Myocyte (in vitro differentiated cells): ENCODE measurements at places on chromosomes 4 and X. TPM values are rescaled to one million over a fixed set of nuclear protein-coding genes. Genes with fewer than 3 reads are reported as not detected.

GRCh38 chr4:151743128-151743854 lies 17.5 kb downstream of the GATB start:
- DNase-seq = no peak

- peak; percentile 51 for DNase-seq
Observed at GRCh38 chr4:184279496-184280061, 61.9 kb upstream of the ENPP6 start.

DNA sequence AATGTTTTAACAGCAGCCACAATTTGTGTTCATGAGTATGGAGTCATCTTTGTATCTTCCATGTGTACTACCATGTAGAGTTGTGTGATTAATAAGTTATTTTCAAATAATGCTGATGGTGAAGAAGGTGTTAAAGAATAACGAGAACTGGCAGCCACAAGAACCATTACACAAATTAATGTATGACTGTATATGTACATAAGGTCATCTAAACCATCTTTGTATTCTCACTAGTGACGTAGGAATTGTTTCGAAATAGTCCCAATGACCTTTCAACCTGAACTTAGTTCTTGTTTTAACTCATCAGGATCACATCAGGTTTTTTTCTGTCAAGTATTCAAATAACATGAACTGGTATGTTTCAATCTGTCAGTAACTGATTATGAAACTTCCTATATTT lies 48.3 kb upstream of the NOCT start:
- DNase-seq = no peak

DNA sequence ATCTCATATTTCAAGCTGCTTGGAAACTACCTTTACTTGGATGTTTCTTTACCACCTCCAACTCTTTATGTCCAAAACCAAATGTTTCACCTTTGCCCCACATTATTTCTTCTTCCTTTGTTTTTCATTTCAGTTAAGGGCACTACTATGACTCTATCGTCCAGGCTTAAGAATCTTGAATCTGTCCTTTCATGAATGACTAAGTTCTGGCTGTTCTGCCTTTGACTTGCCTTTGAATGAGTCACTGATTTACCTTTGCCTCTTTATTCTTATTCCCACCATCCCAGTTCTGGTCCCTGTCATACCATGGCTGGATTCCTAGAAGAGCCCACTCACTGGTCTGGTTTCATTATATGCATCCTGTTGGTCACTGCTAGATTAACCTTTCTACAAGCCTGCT lies 30.6 kb upstream of the PLAC1 start:
- DNase-seq = no peak

DNA sequence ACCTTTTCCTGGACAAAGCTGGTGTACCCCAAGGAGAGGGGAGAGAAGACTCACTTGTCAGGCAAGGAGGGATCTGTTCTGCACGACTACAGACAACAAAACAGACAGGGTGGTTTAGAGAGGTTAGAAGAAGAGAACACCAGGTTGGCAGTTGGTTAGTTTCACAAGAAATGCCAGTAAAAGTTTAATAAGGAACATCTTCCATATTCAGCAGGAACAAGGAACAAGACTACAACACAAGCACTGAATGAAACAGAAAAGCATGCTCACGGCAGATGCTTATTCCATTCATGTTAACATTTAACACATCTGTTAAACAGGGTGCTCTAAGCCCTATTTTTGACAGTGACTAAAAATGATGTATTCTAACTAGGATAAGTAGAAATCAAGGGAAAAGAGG lies 158.2 kb downstream of the WDFY3 start:
- no peak for DNase-seq

- peak; percentile 22 for DNase-seq
Observed at GRCh38 chr4:37719021-37719420, 32.8 kb upstream of the RELL1 start.

- DNase-seq = no peak
Observed at GRCh38 chr4:14125375-14126129, 498.0 kb upstream of the BOD1L1 start.

GRCh38 chrX:107669261-107669660 lies 41.0 kb downstream of the PRPS1 start:
- DNase-seq = no peak

DNA sequence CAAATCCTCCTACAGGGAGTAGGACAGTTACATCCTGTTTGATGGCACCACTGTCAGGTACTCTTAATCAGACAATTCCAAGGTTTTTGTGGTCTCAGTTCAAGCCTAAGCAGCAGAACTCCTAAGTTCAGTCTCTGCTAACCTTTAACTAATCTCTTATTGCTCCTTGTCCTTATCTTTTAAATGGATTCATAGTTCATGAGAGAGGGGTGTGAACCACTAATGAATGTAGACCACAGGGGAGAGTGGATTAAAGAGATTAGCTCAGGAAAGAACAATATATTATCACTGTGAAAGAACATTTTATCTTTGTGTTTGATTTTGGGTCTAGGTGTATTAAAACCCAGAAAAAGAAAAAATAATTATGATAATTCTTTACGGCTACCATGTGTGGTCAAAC lies 168.9 kb downstream of the DCK start:
- DNase-seq = no peak

DNA sequence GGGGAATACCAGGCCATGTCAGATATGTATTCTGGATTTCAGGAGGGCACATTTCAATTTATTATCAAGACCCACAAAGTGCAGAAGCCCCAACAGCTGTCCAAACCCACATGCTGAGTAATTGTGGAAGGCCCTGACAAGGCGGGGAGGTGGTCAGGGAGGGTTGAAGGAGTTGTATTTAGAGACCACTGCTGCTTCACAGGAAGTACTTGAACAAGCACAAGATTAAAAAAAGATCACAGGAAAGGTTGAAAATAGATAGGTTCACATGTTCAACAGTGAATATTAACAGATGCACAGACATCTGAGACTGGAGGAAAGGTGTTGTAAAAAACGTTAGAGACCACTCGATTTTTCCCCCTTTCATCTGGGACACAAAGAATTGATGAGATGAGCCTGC lies 17.9 kb downstream of the ATP8A1 start:
- peak; percentile 46 for DNase-seq

DNA sequence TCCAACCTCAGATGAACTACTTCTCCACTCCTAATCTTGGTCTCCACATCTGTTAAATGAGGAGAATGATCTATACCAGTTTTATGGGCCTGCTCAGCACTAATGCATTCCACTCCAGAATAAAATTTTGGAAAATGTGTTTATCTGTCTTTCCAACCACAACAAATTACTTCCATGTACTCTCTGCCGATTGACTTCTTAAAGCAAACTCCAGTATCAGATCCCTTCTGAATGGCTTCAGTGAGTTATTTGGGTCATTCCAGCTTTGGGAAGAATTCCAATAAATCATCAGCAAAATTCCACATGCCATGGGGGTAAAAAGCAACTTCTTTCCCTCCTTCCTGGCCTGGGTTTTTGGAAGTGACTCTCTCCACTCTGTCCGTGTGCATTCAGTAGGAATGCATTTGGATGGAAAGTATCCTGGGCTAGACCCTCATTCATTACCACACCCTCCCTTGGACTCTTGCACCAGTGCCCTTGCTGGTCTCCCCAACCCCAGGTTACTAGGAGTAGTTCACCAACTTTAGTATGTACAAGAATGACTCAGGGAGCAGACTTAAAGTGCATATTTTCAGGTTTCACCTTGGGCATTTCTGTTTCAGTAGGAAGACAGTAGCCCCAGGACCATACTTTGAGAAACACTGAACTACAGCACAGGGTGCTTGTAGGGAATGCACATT lies 15.4 kb upstream of the ADH6 start:
- no peak for DNase-seq

DNA sequence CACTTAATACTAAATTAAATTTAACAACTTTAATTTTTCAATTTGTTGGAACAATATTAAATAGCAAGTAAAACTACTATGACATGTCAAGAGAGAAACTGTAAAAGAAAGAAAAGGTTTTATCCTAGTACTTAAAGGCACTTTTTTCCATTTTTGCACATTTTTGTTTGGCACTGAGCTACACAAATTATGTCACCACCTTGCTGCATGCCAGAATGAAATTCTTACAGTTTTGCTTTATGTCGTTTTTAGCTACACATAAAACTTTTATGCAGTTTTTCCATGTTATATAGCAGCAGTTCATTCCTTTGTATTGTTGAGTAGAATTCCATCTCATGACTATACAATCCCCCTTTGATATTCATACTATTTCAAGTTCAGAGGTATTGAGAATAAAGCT lies 99.1 kb upstream of the RXFP1 start:
- no peak for DNase-seq

DNA sequence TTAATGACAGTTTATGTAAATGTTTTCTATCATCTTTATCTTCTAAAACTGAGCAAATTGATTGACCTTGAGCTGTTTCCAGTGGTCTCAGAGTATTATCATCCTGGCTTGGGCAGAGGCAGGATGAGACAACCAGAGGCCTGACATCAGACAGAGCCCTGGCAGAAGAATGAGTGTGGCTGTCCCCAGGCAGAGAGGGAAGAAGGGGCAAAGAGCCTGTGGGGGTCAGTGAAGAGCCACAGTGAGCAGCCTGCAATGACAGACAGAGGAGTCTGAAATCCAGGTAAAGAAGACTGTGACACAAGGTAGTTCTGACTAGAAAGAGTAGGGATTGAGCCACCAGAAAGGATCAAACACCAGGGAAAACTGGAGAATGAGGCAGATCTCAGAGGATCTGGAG lies 182.4 kb upstream of the ARSJ start:
- no peak for DNase-seq

DNA sequence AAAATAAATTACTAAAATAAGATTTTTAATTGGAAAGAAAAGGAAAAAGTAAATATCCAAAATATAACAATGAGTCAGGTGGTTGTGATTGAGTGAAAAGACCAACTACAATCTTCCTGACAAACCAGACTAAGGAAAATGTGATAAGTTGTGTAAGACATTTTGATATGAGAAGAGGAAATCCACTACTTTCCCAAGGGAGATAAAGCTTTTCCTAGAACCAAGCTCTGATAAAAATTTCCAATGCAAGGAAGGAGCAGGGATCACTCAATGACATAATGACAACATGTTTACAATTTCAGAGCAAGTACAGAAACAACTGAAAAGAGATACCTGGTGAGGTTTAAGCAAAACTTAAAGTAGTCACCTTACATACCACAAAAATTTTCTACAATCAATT lies 305.1 kb upstream of the RASGEF1B start:
- no peak for DNase-seq

DNA sequence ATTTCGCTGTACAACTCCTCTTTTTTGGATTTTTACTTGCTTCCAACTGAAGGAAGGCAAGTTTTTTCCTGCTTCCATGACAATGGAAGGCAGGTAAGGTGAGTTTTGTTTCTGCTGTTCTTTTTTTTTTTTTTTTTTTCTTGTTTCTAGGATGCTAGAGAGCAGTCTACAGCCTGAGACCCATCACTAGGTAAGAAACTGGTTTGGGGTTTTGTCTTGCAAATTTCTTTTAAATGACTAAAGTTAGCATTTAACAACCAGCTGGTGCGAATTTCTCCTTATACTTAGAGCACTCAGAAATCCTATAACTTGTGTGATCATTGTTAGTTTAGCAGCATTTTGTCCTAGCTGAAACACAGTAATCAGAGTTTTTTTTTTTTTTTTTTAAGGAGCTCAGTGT lies 378.4 kb upstream of the CNKSR2 start:
- DNase-seq = no peak

GRCh38 chrX:55486736-55487135 lies 2.9 kb downstream of the USP51 start:
- DNase-seq = peak; percentile 47

- DNase-seq = no peak
Observed at GRCh38 chr4:132344924-132345828, 803.9 kb upstream of the PCDH10 start.

DNA sequence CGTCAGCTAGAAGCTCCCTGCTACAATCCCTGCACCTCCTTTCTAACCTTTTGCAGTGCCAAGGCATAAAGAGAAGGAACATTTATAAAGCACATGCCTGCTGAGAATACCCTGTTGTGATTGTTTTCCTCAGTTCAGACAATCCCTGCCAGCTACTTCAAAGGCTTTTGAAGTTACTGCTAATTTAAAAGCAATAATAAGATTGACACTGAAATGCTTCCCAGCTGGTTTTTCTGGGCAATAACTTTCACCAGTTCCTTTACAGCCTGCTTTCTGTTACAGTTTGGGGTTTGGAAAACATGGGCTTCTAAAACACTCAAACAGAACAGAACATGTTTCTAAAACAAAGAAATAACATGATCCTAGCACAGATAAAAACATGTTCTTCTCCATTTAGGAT lies 232.3 kb upstream of the CPEB2 start:
- no peak for DNase-seq

DNA sequence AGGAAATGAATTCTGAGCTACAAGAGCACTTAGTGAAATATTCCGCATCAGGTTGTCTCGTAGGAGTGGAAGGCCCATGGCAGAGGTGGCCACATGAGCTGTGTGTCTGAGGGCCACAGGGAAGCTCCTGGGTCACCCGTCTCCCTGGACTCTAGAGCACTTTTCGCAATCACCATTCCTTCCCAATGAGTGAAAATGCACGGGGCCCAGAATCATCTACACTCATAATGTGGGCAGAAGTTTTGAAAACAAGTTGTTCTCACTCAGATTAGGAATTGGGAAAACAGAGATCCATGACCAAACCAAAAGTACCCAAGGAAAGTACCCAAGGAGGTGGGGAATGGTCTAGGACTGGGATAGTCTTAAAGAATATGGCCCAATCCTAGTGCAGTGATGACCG lies 94.4 kb downstream of the SCD5 start:
- DNase-seq = no peak

FHIP1A gene
- total RNA-seq = 1.2 and 9.9 TPM in 2 replicates

ARHGAP6 gene
- total RNA-seq = 16.8 and 18.1 TPM in 2 replicates

RBM41 gene
- total RNA-seq = 9.5 and 12.6 TPM in 2 replicates

SPANXA1 gene
- total RNA-seq = not detected in 2 replicates

MAP7D3 gene
- 11.0 and 14.3 TPM in 2 replicates for total RNA-seq

CSAG2 gene
- total RNA-seq = not detected in 2 replicates

SULT1B1 gene
- total RNA-seq = under 0.01 TPM in 1 of 2 replicates, not detected in the other

NEIL3 gene
- 0.16 and 0.53 TPM in 2 replicates for total RNA-seq

PABPC4L gene
- 2.3 and 3.1 TPM in 2 replicates for total RNA-seq

ABRAXAS1 gene
- total RNA-seq = 12.9 and 14.0 TPM in 2 replicates
